Astrocyte (in vitro differentiated cells and primary cell): ENCODE measurements at places on chromosomes 5 and 9. TPM values are rescaled to one million over a fixed set of nuclear protein-coding genes. Genes with fewer than 3 reads are reported as not detected.

The TAF11L11 gene
- total RNA-seq = 0.41 TPM in 1 of 2 replicates, not detected in the other

The BARHL1 gene
- not detected in 2 replicates for total RNA-seq

The TYRP1 gene
- 0.26 and 0.73 TPM in 2 replicates for total RNA-seq

- no peaks in the 10 kb centered on the region for H3K27me3 ChIP-seq
- H3K27ac ChIP-seq = no peak overlapping the region
- no peak for DNase-seq
- H3K4me3 ChIP-seq = no peak overlapping the region
- H3K36me3 ChIP-seq = no peaks in the 10 kb centered on the region
Observed at GRCh38 chr9:137918331-137919094, 40.9 kb downstream of the CACNA1B start.

DNA sequence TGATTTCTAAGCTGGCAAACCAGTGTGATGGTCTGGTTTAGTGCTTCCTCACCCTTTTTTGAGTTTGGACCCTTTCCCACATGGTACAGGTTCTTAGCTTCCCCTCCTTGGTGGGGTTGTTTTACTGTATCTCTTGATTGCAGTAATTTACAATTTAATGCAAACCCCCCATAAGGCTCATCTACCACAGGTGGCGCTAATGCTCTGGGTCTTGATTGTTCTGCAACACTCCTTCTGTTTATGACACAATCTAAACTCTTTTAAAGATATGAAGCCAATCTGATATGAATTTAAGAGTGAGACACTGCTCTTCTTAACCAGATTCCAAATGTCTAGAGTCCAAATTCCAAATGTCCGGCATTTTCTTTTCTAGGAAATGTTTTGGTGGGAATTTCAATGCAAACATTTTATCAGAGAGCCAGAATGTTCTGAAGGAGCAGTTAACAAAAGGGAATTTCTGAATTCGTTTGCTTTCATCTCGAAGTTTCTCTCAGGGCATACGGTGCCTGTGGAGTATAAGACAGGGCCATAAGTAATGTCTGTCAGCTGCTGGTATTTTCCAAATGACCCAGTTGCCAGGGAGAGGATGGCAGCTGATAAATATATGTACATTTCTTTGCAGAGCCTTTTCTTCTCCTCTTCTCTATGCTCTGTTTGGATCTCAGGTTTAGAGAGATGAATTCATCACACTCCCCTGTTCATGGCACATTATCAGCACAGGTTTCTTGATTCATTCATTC is 246.8 kb downstream of the ARHGAP26 start:
- H3K4me1 ChIP-seq = peaks cover 2% of the 10 kb centered on the region
- H3K27ac ChIP-seq = no peak overlapping the region
- H3K27me3 ChIP-seq = no peaks in the 10 kb centered on the region
- peak; percentile 44 for DNase-seq

The SMIM3 gene
- 16.7 and 19.8 TPM in 2 replicates for total RNA-seq

The LRRC19 gene
- total RNA-seq = not detected in 2 replicates

DNA sequence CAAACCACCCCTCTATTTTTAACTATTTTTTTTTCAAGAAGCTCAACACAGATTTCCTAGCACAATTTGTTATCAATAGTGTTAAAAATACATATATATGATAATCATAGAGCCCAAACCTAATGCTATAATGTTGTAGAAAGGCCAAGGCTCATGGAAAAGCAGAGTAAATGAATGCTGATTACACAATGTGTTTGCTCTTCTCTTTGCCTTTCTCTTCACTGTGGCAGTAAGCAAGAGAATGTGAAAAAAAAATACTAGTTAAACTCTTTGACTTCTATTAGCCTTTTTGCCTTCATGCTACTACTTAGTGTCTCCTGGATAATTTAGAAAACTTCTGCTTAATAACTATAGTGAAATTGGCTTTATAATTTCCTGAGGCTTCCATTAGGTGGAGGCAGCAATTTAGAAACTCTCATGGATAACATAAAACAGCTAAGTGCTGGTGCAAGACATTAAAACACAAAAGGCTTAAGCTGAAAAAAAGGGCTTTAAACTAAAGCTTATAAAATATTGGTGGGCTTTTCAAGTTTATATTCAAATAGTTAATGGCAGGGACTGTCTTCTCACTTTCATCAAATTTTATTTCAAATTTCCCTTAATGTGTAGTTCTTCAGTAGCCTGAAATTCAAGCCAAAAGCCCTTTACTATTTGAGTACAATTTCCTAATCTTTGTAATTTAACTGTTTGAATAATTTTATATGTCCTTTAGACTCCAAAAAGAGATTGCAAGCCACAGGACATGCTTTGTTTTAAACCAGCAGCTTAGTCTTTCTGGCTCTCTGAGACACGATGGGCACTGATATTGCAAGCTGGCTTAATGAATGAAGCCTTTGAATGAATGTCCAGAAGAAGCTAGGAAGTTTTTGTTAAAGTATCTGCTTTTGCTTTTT is 2031.8 kb upstream of the CDH6 start:
- no peak for DNase-seq
- no peaks in the 10 kb centered on the region for H3K27me3 ChIP-seq
- H3K27ac ChIP-seq = no peak overlapping the region
- no peak overlapping the region for H3K4me3 ChIP-seq
- H3K4me1 ChIP-seq = no peaks in the 10 kb centered on the region

DNA sequence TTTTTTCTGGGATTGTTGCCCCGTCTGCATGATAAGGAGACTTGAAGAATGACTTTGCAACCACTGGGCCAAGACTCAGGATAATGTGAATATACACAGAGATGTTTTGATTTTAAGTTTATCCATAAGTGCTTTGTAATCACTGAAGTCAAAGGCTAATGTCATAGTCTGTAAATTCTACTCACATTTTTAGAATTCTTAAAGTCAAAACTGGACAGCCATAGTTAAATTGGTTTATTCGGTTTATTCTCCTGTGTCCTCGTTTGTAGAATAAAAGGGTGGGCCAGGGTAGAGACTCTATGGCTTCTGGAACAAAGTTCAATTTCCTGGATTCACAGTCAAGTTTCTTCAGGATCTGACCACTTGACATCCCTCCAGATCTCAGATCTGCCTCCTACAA is 327.7 kb upstream of the TNC start:
- H3K4me3 ChIP-seq = no peak overlapping the region
- H3K27me3 ChIP-seq = no peaks in the 10 kb centered on the region
- DNase-seq = peak; percentile 9
- H3K36me3 ChIP-seq = no peaks in the 10 kb centered on the region

DNA sequence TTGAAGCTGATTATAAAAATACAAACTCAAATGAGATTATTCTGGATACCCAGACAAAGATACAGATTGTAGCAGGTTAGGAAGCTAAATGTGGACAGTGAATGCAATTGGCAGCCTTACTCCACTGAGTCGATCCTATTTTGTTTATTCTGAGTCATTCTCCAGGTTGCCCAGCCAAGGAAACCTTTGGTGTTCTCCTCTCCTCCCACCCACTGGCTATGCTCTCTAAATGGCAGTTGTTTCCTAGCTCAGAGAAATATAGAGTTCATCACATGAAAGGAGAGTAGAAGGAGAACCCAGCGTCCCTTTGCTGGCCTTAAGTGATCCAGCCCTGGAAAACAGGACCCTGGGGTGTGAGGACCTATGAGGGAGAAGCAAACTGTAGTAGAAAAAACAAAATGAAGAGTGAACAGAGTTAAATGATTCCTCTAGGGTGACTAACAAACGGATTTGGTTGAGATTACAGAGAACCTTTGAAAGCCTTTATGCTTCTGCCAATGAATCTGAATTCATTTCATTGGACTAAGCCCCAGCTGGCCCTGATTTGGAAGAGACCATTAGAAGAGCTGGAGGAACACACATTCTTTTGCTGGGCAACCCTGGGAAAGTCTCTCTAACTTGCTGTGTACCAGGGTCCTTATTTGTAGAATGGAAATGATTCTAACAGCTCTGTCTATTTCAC is 95.1 kb downstream of the BRINP1 start:
- H3K4me1 ChIP-seq = peaks cover 9% of the 10 kb centered on the region
- H3K36me3 ChIP-seq = no peaks in the 10 kb centered on the region
- no peaks in the 10 kb centered on the region for H3K27me3 ChIP-seq
- no peak overlapping the region for H3K27ac ChIP-seq

GRCh38 chr9:131297903-131298302 is 8.4 kb downstream of the PLPP7 start:
- no peaks in the 10 kb centered on the region for H3K4me1 ChIP-seq
- H3K36me3 ChIP-seq = no peaks in the 10 kb centered on the region
- no peak overlapping the region for H3K4me3 ChIP-seq
- H3K27ac ChIP-seq = no peak overlapping the region
- no peak for DNase-seq

DNA sequence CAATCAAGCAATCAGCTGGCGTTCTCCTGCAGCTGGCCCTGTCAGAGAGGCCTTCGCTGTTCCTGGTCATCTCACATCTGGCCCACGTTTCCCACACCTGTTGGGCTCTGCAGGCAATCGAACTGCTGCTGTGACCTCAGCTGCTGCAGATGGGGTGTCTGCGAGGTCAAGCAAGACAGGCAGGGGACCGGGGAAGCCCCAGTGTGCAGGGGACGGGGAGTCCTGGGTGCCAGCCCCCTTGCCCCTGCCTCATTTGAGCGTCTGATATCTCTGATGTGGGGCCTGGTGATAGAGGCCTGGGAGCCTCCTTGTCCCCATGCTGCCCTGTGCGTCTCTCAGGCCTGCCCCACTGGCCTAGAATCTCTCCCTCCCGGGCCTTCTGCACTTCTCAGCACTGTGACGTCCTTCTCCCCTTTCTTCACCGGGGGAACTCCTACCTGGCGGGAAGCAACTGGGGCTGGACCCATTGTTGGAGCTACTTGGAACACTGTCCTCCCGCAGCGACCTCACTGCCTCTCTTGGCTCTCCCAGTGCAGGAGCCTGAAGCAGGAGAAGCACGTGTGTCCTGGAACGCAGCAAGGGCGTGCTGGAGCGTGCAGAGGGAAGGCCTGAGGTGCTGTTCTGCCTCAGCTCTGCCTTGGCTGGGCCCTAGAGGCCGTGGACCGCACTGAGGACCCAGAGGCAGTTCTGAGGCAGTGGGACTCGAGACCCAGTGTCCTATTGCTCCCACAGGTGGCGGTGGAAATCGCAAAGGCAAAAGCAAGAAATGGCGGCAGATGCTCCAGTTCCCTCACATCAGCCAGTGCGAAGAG is 3.9 kb downstream of the GRK6 start:
- H3K36me3 ChIP-seq = peaks cover 4% of the 10 kb centered on the region
- H3K4me3 ChIP-seq = no peak overlapping the region
- no peak for DNase-seq
- H3K4me1 ChIP-seq = peaks cover 13% of the 10 kb centered on the region
- H3K27me3 ChIP-seq = no peaks in the 10 kb centered on the region

DNA sequence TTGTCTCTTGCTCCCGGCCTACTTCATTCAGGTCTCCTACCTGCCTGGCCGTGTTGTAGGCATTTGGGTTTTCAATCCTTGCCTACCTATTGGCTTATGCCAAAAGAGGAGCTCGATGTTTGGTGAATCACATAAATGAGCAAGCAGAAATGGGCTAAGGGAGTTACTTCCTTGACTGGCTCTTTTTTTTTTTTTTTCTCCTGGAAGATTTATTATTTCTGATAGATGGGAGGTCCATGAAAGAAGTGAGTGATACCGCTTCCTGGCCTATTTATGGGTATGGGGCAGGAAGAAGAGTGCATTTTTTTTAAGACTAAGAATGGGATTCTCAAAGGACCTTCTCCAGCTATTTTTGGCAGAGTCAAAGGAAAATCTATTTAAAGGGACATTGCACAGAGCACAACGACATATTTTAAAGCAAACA is 294.1 kb downstream of the ARHGAP26 start:
- H3K27me3 ChIP-seq = no peaks in the 10 kb centered on the region
- no peak overlapping the region for H3K27ac ChIP-seq
- no peaks in the 10 kb centered on the region for H3K36me3 ChIP-seq
- H3K4me3 ChIP-seq = no peak overlapping the region
- DNase-seq = peak; percentile 48
- H3K4me1 ChIP-seq = peaks cover 16% of the 10 kb centered on the region

The HTR1A gene
- total RNA-seq = not detected in 2 replicates

DNA sequence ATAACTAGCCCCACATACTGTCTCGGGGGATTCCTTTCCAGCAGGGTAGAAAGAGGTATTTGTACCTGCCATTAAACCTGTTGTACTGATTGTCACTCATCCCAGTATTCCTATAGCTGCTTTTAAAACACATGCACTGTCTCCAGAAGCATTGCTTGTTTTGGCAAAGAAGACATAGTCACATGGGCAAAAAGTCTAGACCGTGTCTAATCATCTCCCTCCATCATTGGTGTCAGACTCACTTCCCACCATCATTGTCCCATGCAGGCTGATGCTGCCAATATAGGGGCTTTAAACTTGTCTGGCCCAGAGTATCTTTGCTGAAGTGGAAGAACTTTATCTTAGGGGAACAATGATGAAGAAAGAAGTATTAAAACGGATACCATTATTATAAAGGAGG is 12.6 kb downstream of the DNAJC21 start:
- H3K27me3 ChIP-seq = no peaks in the 10 kb centered on the region
- H3K4me1 ChIP-seq = no peaks in the 10 kb centered on the region
- H3K27ac ChIP-seq = no peak overlapping the region
- no peak overlapping the region for H3K4me3 ChIP-seq

The DDX41 gene
- 92.5 and 99.5 TPM in 2 replicates for total RNA-seq

DNA sequence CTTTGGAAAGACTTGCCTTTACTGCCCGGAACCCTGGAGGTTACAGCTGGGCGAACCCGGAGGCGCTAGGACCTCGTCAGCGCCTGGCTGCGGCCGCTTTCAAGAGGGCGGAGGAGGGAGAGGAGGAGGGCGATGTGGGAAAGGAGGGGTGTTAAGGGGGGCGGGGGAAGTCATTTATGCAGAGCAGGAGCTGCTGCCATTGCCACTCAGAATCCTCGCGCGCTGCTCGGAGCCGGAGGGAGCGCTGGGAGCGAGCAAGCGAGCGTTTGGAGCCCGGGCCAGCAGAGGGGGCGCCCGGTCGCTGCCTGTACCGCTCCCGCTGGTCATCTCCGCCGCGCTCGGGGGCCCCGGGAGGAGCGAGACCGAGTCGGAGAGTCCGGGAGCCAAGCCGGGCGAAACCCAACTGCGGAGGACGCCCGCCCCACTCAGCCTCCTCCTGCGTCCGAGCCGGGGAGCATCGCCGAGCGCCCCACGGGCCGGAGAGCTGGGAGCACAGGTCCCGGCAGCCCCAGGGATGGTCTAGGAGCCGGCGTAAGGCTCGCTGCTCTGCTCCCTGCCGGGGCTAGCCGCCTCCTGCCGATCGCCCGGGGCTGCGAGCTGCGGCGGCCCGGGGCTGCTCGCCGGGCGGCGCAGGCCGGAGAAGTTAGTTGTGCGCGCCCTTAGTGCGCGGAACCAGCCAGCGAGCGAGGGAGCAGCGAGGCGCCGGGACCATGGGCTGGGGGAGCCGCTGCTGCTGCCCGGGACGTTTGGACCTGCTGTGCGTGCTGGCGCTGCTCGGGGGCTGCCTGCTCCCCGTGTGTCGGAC is at the start of gene PCSK5:
PCSK5 (plus strand) TSS at position 202 of the 805 bp plus-strand sequence; CDS start at position 711, 509 bp downstream.
- peak within 1 kb of the TSS; percentile 81 for H3K27ac ChIP-seq
- peak within 1 kb of the TSS; percentile 93 for H3K4me3 ChIP-seq
- peaks cover 10% of the 10 kb centered on the region for H3K4me1 ChIP-seq
- H3K36me3 ChIP-seq = no peaks in the 10 kb centered on the region
- DNase-seq = peak; percentile 94

GRCh38 chr5:139844472-139845145 is 49.0 kb downstream of the PSD2 start:
- H3K27ac ChIP-seq = no peak overlapping the region
- no peaks in the 10 kb centered on the region for H3K4me1 ChIP-seq
- peak; percentile 52 for DNase-seq

GRCh38 chr9:106733828-106734380 is 129.1 kb upstream of the ZNF462 start:
- H3K27me3 ChIP-seq = no peaks in the 10 kb centered on the region
- no peak overlapping the region for H3K27ac ChIP-seq
- no peaks in the 10 kb centered on the region for H3K36me3 ChIP-seq
- no peak for DNase-seq
- H3K4me3 ChIP-seq = no peak overlapping the region
